Mesothelial cell of epicardium (in vitro differentiated cells): ENCODE measurements at places on chromosomes 12 and 14.

DNA sequence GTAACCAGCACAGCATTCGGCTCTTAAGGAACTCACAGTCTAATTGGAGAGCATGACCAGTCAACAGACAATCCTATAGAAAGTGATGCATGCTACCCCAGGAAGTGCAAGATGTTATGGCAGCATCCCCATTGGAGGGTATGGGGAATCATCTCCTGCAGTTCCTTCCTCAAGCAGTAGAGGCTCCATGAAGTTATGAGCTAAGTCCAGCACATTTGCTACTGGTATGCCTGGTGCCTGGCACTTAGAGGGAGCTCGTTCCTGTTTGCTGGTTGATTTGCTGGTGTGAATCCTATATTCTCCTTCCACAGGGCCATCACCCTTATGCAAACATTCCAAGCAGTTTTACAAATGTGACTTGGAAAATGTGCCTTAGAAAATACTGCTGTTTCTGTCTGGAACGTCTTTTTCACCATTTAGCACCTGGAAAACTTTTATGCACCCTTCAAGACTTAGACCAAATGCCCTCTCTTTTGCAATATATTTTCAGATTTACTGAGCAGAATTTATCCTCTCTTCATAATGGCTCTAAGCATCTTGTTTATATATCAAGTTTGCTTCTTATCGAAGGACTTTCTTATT is 136.1 kb upstream of the WSCD2 start:
- DNase-seq: no peak

DNA sequence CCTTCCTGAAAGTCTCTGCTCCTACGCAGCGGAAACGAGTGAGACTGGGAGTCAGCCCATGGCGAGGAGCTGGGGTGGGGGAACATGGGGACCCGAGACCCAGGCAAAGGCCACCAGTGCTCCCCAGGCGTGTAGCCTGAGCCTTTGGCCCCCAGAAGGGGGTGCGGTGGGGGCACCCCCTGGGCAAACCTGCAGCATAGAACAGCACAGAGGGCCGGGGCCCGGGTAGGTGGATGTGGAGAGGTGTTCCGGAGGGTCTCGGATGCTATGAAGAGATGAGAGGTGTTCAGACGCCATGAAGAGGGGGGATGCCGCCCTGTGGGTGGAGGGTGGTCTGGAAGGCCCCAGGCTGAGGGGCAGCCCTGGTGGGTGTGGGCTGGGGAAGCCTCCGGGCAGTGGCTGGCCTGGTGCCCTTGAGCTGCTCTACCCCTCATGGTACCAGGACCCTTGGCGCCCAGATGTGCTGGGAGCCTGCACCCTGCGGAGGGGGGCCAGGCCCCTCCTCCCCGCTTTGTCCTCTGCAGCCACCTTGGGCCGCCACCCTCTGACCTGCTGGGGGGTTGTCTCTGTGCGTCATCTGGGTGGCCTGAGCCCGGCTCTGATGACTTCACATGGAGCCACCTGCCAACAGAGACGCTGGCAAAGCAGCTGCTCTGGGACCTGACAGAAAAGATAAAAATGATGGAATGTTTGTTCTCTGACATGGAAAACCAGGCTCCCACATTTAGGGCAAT is 83.4 kb downstream of the KIF26A start:
- no peak for DNase-seq

DNA sequence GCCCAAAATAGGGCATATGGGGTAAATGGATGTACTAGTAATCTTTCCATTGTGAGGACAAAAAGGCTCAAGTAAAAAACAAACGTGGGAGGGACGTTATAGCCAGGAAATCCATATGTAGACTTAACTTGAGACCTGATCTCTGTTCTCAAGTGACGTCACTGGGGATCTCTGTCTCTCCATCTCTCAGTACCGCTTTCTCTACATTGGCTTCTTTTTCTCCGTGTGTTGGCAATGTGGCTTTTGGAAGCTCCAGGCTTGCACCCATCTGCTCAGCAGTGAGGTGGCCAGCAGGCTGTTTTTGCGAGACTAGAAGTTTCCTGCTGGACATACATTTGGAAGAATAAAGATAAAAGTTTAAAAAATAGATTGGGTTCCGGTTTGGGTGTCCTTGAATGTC is 66.0 kb upstream of the NRXN3 start:
- DNase-seq: no peak

DNA sequence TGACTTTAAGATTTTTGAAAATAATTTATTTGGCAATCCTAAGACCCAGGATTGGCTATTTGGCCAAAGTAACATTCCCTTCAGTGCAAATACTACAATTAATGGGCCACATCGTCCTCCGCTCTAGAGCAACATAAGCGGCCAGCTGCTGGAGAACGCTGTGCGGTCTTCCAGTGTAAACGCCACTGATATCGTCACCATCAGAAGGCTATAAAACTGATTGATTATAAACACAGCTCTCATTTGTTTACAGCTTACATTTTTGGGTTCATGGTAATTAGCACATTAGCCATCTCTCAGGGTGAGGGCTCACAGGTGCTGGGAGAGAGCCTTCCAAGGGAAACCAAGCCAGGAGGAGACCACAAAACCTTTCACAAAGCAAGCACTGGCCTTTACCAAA is 130.1 kb upstream of the BMP4 start:
- DNase-seq: no peak

- no peak for DNase-seq
Observed at GRCh38 chr12:22164139-22164538, 118.1 kb downstream of the CMAS start.

GRCh38 chr12:4346931-4347330 is 25.9 kb downstream of the TIGAR start:
- no peak for DNase-seq

DNA sequence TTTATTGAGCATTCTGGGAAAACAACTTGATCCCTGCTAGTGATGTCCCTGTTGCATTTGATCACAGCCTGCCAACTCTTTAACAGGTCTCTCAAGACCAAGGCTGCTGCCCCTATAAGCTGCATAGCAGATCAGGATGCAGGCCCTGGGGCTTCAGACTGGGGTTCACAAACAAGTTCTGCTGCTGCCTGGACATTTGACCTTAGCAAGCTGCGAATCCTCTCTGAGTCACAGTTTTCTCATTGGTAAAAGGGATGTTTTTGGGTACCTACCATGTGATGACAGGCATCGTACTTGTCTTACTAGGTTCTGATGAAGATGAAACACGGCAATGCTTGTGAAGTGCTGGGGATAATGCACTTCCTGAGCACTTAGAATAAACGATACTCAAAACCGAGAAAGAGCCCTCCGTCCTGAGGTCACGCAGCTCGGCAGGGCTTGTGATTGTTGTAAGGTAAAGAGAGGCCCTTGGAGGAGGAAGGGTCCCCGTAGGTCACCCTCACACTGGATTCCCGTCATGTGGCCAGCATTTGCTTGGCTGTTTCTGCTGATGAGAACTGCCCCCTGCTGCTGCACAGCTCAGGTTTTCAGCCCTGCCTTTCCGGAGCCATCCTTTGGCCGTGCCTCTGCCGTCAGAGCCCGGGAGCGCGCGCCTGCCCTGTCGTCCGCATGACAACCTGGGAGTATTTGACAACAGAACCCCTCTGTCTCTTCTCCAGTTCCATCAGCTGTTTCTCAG is 39.1 kb downstream of the TSPAN9 start:
- DNase-seq: no peak
